ENCODE measurements at places on chromosomes 2 and 18. TPM values are rescaled to one million over a fixed set of nuclear protein-coding genes. Genes with fewer than 3 reads are reported as not detected.

- no peak overlapping the region for H3K4me3 ChIP-seq
- H3K4me1 ChIP-seq = peaks cover 31% of the 10 kb centered on the region
- DNase-seq = no peak
- H3K36me3 ChIP-seq = no peaks in the 10 kb centered on the region
Observed at GRCh38 chr18:58104096-58104495, 60.1 kb downstream of the NEDD4L start.

MOB4 gene
- 7.3 TPM for total RNA-seq

HJURP gene
- total RNA-seq = not detected

GRCh38 chr2:69789772-69790600 is 39.5 kb upstream of the GMCL1 start:
- H3K4me1 ChIP-seq = peaks cover 29% of the 10 kb centered on the region
- no peaks in the 10 kb centered on the region for H3K36me3 ChIP-seq
- H3K27ac ChIP-seq = peak overlapping the region; percentile 68
- no peak for DNase-seq
- H3K27me3 ChIP-seq = no peaks in the 10 kb centered on the region

DNA sequence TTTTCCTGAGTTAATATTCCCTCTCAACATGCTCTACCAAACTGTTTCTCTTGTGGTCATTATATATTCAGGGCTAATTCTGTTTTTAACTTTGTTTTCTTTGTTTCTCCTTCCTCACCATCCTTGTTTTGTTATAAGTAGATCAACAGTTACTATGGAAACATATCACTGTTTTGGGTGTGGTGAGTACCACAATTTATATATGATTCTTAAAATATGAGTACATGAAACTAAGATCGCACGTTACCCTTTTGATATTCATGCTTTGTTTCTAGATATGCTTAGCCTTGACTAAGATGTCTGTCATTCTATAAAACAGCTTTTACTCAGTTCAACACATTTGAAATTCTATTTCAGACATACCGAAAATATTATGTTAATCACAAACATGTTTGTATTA is 232.3 kb upstream of the ITGA4 start:
- no peaks in the 10 kb centered on the region for H3K36me3 ChIP-seq
- H3K27me3 ChIP-seq = no peaks in the 10 kb centered on the region
- no peak overlapping the region for H3K4me3 ChIP-seq
- no peak overlapping the region for H3K27ac ChIP-seq

IL36G gene
- not detected for total RNA-seq

DNA sequence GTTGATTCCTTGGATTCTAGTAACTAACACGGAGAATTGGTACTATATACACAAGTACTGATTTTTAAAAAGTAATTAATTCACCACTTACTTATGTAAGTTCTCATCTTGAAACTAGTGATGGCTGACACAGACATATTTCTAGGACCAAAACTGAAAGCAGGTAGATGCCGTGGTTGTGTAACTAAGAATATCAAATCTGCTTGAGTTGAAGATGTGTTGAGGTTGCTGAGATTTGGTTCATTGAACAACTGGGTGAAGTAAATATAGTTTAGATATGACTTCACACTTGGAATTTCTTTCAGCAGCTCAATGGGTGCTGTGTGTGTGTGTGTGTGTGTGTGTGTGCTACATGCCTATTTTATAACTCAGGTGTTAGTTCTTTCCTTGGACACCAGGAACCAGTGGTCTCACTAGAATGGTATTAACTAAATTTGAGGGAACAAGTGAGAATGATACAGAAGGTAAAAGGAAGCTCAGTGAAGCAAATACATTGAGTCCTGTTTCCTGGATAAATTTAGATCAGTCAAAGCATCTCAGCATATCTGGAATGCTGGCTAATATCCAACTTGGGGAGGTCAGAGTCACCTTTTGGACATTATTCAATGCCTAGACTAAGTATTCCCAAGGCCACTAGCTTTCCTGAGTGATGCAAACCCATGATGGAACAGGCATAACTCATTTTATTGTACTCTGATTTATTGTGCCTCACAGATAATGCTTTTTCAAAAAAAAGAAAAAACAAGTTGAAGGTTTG is 110.7 kb upstream of the ZEB2 start:
- H3K4me3 ChIP-seq = no peak overlapping the region
- H3K27me3 ChIP-seq = no peaks in the 10 kb centered on the region
- H3K27ac ChIP-seq = no peak overlapping the region

NCK2 gene
- total RNA-seq = 31.3 TPM

- H3K4me3 ChIP-seq = no peak overlapping the region
- DNase-seq = no peak
- no peaks in the 10 kb centered on the region for H3K36me3 ChIP-seq
- no peaks in the 10 kb centered on the region for H3K27me3 ChIP-seq
- no peak overlapping the region for H3K27ac ChIP-seq
Observed at GRCh38 chr2:149040451-149040850, 2.0 kb downstream of the LYPD6B start.

- H3K27me3 ChIP-seq = no peaks in the 10 kb centered on the region
- H3K27ac ChIP-seq = no peak overlapping the region
- no peaks in the 10 kb centered on the region for H3K36me3 ChIP-seq
- H3K4me1 ChIP-seq = no peaks in the 10 kb centered on the region
- H3K4me3 ChIP-seq = no peak overlapping the region
- DNase-seq = no peak
Observed at GRCh38 chr2:227826019-227826521, 12.4 kb downstream of the CCL20 start.

- H3K4me3 ChIP-seq = no peak overlapping the region
- H3K27me3 ChIP-seq = no peaks in the 10 kb centered on the region
- no peaks in the 10 kb centered on the region for H3K4me1 ChIP-seq
- no peak overlapping the region for H3K27ac ChIP-seq
- DNase-seq = peak; percentile 67
Observed at GRCh38 chr2:237322564-237322963, 91.4 kb downstream of the COL6A3 start.
